Fibroblast of lung (primary cell): ENCODE measurements at places on chromosomes 1 and 21.

GRCh38 chr1:57111175-57111574 lies 145.4 kb upstream of the C8B start:
- no peak for DNase-seq

GRCh38 chr1:89850844-89851415 lies 30.1 kb downstream of the LRRC8D start:
- DNase-seq = no peak

DNA sequence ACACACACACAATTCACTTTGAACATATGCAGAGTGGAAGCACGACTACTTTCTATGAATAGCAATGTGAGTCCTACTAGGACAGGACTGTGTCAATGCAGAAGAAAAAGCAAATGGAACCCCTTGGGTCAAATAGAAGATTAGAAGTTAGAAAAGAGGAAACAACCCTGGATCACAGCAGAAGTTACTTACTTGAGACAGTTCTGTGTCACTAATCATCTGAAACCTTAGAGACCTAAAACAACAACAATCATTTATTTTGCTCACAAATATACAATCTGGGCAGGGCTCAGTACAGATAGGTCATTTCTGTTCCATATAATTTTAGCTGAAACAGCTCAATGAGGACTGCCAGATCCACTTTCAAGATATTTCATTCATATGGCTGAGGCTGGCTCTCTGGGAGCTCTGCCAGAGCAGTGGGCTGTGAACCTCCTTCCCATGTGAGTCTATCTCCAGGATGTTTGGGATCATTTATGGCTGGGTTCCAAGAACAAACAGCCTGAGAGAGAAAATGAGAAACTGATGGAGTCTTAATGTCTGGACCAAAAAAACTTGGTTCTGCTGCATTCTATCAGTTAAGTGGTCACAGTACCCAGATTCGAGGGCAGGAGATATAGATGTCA lies 42.5 kb upstream of the IL10 start:
- DNase-seq = peak; percentile 72

- DNase-seq = no peak
Observed at GRCh38 chr1:226226601-226227000, 3.1 kb downstream of the MIXL1 start.

DNA sequence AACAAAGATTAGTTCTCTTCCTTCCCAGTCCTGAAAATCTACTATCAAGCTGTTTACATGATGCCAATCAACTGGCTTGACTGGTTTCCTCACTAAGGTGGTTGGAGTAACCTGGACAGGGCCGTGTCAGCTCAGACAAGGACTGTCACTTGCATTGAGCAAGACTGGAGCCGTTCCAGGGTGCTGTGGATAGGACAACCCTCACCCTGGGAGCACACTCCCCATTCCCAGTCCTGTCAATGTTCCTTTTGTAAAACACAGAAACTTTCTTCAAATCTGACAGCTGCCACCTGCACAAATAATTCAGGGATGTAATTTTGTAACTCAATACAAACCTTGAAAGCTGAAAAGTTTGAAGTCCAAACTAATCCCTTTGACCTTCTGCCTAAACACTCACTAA lies 31.4 kb downstream of the PLPP3 start:
- no peak for DNase-seq

- no peak for DNase-seq
Observed at GRCh38 chr1:73463873-73464272, 734.1 kb downstream of the LRRIQ3 start.

GRCh38 chr1:1179983-1180861 lies 6.5 kb downstream of the TTLL10 start:
- no peak for DNase-seq

DNA sequence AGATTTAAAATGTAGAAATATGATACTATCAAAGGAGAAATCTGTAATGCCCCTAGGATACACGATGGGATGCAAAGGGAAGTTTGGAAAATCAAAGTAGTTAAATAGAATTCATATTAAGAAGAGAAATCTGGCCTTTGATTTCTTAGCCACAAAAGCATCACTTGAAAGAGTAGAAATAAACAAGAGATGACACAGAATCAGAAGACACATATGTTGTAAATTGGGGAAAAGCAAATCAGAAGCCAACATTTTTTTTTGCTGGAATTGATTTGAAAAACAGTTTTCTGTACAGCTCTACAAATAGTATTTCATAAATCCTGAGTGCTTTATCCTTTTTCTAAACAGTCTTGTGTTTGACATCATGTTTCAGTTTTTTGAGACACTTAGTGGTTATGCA lies 12.4 kb upstream of the TNFSF18 start:
- DNase-seq = no peak

DNA sequence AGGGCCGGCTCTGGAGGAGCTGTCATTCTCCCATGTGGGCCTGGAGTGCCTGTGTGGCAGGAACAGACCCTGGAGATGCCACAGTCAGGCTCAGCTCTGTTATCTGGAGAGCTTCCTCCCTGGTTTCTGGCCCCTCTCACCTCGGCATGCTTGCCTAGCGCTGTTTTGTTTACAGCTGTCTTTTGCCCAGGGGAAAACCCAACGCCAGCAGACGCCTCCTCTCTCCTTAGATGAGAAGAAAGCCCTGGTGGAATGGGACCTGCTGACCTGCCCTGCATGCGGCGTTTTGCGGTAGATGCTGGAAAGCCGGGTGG lies 104.9 kb downstream of the CRYAA start:
- no peak for DNase-seq

DNA sequence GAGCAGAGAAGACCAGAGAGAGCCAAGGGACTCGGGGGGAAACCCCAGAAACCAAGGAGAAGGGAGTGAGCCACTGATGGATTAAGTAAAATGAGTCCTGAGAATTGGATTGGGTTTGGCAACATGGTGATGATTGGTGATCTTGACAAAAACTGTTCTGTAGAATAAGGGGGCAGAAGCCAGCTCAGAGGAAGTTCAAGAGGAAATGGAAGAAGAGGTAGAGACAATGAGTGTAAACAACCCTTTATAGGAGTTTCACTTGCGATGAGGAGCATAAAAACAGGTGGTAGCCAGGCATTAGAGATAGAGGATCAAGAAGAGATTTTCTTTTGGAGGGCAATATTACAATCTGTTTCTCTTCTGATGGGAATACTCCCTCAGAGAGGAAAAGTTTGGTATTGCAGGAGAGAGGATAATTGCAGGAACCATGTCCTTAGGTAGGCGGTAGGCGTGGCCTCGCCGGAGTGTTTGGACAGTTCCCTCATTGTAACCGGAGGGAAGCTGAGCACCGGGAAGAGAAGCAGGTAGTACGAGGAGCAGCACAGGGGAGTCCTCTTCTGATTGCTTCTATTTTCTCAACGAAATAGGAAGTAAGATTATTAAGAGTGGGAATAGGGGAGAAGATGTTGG lies 68.4 kb upstream of the TENT5C start:
- no peak for DNase-seq

- DNase-seq = no peak
Observed at GRCh38 chr1:84774669-84775534, 84.6 kb upstream of the SSX2IP start.

- peak; percentile 57 for DNase-seq
Observed at GRCh38 chr1:243595527-243596210, 254.4 kb downstream of the AKT3 start.

DNA sequence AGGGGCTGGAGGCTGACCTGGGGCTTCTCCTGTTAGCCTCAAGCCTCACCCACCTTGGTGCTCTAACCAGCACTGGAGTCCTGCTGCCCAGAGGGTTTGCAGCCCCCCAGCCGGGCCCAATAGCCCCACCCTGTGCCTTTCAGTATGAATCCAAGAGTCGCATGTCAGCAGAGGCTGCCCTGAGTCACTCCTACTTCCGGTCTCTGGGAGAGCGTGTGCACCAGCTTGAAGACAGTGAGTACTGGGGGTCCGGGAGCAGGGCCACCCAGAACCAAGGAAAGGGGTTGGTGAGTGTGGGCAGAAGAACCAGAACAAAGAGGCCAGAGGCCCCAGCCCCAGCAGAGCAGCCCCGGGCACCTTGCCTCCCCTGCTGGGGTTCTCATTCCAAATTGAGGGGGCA lies 25.6 kb downstream of the CDK18 start:
- no peak for DNase-seq

- DNase-seq = peak; percentile 53
Observed at GRCh38 chr21:36104317-36105300, 30.3 kb upstream of the CBR3 start.

GRCh38 chr21:21387916-21388315 lies 389.7 kb downstream of the NCAM2 start:
- no peak for DNase-seq

DNA sequence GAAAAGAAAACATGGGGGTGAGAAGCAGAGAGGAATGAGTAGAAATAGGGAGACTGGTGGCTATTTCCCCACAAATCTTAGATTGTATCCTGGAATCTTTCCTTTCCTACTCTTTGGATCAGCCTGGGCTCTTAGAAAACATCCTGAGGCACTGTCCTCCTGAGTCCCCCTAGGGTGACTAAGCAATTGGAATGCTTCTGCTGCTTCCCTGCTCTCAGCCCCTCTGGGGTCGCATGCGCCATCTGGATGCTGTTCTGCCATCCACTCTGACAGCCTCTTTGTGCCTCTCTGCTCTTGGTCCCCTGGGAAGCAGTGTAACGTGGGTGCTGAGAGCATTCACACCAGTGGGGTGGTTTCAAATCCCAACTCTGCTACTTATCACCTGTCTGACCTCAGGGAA lies 443.0 kb downstream of the SIPA1L2 start:
- DNase-seq = no peak

GRCh38 chr1:170310951-170311350 lies 165.2 kb downstream of the NTMT2 start:
- no peak for DNase-seq

GRCh38 chr1:11707621-11708276 lies 16.2 kb downstream of the DRAXIN start:
- no peak for DNase-seq

- DNase-seq = peak; percentile 51
Observed at GRCh38 chr1:67570486-67571143, 114.4 kb upstream of the GADD45A start.

DNA sequence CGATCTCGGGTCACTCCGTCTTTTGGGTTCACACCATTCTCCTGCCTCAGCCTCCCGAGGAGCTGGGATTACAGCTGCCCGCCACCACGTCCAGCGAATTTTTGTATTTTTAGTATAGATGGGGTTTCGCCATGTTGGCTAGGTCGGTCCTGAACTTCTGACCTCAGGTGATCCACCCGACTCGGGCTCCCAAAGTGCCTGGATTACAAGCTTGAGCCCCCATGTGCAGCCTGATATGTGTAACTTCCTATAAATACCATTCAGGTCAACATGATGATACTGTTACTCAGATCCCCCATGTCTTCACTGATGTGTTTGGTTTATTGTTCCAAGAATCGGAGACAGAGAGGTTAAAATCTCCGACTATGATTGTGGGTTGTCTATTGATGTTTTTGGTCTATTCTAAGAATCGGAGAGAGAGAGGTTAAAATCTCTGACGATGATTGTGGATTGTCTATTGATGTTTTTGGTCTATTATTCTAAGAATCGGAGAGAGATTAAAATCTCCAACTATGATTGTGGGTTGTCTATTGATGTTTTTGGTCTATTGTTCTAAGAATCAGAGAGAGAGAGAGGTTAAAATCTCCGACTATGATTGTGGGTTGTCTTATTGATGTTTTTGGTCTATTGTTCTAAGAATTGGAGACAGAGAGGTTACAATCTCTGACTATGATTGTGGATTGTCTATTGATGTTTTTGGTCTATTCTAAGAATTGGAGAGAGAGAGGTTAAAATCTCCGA lies 17.0 kb downstream of the C1orf159 start:
- DNase-seq = no peak
